ENCODE measurements at places on chromosomes 5 and 9.
A peak's percentile ranks its signal among the peaks of the same experiment; 100 is the strongest.

DNA sequence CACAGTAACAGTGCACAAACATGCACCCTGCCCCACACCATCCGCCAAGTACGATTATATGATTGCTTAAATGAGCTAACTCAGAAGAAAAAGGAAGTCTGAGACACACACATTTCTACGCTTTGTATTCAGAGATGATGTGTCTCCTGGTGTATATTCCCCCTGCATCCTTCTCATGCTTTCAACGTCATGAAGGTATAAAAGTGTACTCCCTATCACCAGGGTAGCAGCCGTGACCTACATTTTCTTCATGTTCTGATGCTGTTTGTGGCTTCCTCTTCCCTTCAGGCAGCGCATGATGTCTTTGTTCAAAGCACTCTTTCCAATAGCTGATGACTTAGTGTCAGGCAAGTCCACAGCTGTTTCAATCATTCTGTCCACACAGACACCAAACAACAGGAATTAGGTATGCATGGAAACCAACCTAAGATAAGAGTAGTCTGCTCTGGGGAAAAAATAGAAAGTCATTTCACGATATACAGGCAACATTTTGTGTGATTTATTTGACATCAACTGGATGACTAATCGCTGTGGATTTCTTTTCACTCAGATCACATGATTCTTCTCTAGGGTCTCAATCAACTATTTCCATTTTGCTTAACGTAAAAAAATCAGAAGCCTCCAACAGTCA is 269.4 kb upstream of the PTGER4 start:
- peak; percentile 62 for DNase-seq

DNA sequence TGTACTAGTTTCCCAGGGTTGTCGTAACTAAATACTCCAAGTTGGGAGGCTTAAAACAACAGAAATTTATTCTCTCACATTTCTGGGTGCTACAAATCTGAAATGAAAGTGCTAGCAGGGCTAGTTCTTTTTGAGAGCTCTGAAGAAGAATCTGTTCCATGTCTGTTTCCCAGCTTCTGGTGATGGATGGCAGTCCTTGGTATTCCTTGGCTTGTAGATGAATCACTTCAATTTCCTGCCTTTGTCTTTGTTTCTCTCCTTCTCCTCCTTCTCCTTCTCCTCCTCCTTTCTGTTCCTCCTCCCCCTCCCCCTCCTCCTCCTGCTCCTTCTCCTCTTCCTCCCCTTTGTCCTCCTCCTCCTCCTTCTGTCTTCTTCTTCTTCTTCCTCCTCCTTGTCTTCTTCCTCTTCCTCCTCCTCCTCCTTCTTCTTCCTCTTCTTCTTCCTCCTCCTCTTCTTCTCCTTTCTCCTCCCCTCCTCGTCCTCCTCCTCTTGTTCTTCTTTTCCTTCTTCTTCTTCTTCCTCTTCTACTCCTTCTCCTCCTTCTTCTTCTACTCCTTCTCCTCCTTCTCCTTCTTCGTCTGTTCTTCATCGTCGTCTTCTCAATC is 104.7 kb upstream of the ANKRD55 start:
- DNase-seq = no peak

GRCh38 chr5:94540856-94541494 is 77.4 kb downstream of the KIAA0825 start:
- no peak for DNase-seq

DNA sequence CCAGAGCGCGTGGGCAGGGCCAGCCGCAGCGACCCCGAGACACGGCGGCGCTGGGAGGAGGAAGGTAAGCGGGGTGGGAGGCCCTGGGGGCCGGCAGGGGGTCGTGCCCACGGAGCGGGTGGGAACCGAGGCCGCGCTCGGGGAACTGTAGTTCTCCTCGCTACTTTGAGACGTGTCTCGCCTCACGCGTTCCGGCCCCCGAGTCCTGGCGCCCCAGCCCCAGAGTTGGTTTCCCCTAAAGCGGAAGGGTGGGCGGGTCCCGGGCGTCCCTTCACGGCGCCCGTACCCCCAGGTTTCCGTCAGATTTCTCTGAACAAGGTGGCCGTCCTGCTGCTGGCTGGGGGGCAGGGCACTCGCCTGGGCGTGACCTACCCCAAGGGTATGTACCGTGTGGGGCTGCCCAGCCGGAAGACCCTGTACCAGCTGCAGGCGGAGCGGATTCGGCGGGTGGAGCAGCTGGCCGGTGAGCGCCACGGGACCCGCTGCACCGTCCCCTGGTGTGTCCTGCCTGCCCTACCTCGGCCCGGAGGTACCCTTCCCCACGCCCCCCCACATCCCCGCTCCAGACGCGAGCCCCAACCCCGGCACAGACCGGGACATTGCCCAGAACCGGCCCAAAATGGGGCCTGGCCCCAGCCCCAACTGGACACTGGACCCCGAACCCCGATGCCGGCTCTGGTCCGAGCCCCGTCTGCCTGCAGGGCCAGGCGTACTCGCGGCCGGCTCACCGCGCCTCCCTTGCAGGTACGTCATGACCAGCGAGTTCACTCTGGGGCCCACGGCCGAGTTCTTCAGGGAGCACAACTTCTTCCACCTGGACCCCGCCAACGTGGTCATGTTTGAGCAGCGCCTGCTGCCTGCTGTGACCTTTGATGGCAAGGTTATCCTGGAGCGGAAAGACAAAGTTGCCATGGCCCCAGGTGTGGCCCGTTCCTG is 709 bp downstream of the UAP1L1 start:
- no peak for DNase-seq

- DNase-seq = no peak
Observed at GRCh38 chr9:106403081-106403480, 459.9 kb upstream of the ZNF462 start.

GRCh38 chr5:149371296-149371962 is 7.7 kb downstream of the IL17B start:
- peak; percentile 61 for DNase-seq

- DNase-seq = no peak
Observed at GRCh38 chr5:145826895-145827674, 8.1 kb downstream of the PRELID2 start.

- DNase-seq = no peak
Observed at GRCh38 chr5:153584960-153585359, 94.5 kb downstream of the GRIA1 start.

DNA sequence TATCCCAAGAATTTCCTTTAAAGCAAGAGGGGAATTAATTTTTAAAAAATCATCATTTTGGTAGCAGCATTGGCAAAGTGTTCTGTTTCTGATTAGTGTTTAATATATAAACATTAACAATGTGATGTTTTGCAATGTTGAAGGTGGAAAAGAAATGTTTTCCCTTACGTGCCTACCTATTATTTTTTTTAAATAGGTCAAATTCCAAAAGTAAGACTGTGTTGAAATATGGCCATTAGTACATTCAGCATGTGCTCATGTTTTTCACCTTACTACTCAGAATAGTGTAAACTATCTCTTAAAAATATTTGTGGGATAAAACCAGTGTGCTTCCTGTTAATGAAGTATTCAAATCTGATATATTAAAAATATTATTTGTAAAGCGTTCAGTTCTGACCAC is 3.3 kb downstream of the DOCK8 start:
- no peak for DNase-seq

DNA sequence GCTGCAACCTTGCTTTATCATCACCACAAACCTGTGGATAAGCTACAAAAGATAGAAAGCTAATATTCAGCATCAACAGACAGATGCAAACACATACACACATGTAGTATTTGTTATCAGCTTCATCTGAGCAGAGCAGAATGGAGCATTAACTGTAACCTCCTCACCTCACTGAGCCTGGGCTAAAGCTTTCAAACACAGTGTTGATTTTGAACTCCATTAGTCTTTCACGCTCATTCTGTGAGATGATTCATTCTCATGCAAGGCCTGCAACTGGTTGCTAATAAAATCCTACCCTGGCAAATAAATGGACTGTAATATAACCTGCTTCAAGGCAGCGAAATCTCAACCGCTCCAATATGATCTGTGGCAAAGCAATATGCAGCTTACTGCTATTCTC is 1360.6 kb upstream of the ACO1 start:
- no peak for DNase-seq

- DNase-seq = no peak
Observed at GRCh38 chr9:136724772-136725171, 12.4 kb downstream of the DIPK1B start.

DNA sequence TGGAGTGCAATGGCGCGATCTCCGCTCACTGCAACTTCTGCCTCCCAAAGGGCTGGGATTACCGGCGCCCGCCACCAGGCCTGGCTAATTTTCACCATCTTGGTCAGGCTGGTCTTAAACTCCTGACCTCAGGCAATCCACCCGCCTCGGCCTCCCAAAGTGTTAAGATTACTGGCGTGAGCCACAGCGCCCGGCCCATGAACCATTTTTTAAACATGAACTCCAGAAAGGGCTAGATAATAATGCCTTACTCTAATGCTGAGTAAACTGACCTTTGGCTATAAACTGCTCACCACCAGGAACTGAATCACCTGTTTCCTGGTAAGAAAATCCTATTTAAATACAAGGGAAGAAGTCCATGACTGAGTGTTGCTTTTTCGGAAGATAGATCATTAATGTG is 23.2 kb upstream of the DAB2 start:
- DNase-seq = no peak

- DNase-seq = peak; percentile 28
Observed at GRCh38 chr9:93826209-93826608, 128.9 kb downstream of the BARX1 start.

DNA sequence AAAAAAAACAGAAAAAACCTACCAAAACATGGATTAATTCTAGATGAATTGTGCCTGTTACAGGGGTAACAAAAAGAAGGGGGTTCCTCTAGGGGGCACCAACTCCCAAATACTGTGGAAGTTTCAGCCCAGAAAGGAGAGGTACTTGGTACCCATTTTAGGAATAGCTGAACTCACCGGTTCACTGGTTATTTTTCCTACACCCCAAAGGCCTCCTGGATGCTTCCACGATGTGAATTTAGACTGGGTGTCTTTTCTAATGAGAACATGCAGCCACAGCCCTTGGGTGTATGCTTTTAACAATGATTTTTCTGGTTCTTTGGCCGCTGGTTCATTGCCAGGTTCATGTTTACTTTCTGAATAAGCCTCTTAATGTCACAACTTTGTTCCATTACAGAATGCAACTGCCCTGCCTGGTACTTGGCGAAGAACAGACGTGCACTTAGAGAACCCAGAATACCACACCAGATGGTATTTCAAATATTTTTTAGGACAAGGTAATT is 46.7 kb downstream of the GARNL3 start:
- DNase-seq = peak; percentile 14

DNA sequence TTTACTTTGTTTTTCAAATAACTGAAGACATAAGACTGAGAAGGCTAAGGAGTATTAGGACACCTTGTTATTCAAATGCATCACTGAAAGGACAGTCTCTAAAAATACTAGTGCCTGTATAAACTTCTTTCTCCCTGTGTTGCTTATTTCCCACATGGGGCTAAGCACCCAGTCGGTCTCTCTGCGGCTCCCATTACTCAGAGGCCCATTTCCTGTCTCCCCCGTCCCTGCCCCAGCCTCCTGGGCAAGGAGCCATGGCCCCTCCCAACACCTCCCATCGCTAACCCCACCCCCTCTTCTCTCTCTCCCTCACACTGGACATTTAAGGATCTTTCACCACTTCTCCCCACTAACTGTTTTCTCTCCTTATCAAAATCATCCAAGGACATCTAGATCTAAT is 81.9 kb downstream of the EBF1 start:
- no peak for DNase-seq

GRCh38 chr9:23686896-23687295 is 139.1 kb downstream of the ELAVL2 start:
- no peak for DNase-seq

- no peak for DNase-seq
Observed at GRCh38 chr9:122845116-122845515, 16.7 kb upstream of the PDCL start.

DNA sequence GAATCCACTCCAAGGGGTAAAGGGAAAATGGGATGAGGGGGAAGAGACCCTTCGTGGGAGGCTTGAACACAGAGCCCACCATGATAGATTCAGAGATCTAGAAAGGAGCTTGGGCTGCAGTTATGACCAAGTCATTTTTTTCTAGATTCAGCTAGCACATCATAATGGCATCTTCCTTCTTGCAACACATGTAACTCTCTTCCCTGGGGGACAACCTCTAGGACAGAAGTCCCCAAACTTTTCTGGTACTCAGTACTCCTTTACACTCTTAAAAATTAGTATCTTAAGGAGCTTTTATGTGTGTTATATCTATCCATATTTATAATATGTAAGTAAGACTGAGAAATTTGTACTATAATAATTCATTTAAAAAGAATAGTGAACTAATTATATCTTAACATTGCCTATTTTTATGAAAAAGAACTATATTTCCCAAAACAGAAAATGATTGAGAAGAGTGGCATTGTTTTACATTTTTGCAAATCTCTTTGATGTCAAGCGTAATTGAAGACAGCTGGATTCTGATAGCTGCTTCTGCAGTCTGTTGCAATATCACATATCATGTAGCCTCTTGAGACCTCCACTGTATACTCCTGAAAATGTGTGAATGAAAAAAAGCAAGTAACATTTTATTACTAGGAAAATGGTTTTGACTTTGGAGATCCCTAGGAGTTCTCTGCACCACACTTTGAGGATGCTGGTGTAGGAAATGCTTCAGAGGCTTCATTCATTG is 875 bp downstream of the ACO1 start:
- no peak for DNase-seq

DNA sequence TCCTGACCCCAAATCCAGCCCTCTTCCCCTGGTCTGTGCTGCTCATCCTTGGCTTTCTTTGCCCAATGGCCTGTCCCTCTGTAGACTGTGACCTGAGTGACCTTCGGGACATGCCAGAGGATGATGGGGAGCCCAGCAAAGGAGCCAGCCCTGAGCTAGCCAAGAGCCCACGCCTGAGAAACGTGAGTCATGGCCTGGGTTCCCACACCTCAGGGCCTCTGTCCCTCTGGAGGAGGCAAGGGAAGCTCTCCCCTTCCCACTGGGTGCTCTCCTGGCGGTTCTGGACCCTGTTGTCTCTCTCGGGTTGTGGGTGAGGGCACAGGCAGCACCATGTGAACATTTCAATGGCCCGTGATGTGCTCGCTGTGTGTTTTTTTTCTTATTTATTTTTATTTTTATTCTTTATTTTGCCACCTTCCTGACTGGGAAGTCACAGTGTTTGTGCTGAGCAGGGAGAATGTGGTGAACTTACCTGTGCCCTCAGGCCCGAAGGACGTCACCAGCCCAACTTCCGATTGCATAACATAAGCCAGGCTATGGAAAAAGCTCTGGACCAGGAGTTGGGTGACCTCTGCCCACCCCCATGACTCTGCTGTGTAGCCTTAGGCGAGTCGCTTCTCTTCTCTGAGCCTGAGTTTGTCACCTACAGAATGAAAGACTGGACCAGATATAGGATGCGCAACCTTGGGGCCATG is 29.5 kb downstream of the AFAP1L1 start:
- DNase-seq = no peak

- no peak for DNase-seq
Observed at GRCh38 chr5:156949424-156949823, 13.6 kb downstream of the TIMD4 start.

Data from activated CD4-positive, alpha-beta T cell treated with anti-CD3 and anti-CD28 coated beads, Interleukin-2, amount 50 U/mL, for 4 hours (primary cell).